ENCODE measurements at places on chromosomes 3 and 15.

- DNase-seq = peak; percentile 12
These were observed 3.7 kb downstream of the NR1D2 start for GRCh38 chr3:23948761-23949160.

- DNase-seq = no peak
These were observed 617.5 kb downstream of the ZPLD1 start for GRCh38 chr3:103052236-103052830.

DNA sequence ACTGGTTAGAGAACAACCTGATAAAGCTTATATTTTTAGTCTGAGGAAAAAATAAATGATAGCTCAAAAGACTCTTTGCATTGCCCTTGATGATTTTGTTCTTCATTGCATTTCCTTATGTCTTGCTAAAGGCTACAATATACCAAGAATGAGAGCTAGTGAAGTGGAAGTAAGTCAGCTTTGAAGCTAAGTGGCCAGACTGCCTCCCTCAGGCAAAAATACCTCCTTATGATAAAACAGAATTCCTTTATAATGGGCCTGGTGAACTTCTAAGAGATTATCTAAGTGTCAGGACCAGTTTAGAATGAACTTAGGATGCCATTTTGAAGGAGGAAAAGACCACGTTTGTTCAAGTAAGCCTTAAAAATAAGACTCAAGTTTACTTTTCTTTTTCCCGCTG lies 678.4 kb downstream of the ROBO2 start:
- no peak for DNase-seq

GRCh38 chr15:44811337-44811736 lies 75.0 kb downstream of the TRIM69 start:
- DNase-seq = no peak

DNA sequence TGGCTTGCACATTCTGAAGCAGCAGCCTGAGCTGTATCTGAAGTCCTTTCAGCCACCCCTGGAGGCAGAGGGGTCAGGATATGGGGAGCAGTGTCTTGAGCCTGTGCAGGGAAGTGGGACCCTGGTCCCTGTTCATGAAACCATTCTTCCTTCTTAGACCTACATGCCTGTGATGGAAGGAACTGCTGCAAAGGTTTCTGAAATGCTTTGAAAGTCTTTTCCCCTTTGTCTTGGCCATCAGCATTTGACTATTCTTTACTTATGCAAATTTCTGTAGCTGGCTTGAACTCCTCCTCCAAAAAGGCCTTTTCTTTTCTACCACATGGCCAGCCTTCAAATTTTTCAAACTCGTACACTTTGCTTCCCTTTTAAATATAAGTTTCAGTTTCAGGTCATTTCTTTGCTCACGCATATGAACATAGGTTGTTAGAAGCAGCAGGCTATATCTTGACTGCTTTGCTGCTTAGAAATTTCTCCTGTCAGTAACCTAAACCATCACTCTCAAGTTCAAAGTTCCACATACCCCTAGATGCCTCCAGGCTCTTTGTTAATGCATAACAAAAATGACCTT lies 62.3 kb downstream of the GALK2 start:
- no peak for DNase-seq

DNA sequence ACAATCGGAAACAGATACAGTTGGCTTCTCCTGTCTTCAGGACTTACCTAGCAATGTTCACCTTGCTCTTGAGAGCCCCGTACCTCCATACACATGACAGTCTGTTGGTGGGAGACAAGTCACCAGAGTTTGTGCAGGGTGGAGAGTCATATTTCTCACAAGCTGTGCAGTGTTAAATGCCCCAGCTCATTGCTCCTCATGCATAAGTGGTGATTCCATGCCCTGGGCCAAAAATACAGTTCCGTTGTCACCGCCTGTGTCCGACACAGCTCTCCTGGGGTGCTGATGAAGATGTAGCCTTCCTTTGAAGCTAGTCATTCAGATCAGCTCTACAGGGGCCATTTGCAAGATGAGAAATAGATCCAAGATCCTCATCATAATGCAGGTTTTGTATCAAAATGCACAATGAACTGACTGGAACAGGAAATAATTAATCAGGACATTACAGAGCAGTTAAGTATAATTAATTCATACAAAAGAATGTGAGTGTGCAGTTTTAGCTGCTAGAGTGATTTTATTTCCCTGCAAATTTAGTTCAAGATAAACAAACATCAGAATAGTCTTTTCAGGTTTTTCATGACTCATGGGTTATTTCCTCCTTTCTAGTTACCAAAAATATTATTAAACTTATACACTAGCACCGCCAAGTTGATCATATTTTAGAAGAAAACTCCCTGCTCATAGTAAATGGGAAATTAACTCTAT lies 66.5 kb downstream of the CD47 start:
- DNase-seq = no peak

DNA sequence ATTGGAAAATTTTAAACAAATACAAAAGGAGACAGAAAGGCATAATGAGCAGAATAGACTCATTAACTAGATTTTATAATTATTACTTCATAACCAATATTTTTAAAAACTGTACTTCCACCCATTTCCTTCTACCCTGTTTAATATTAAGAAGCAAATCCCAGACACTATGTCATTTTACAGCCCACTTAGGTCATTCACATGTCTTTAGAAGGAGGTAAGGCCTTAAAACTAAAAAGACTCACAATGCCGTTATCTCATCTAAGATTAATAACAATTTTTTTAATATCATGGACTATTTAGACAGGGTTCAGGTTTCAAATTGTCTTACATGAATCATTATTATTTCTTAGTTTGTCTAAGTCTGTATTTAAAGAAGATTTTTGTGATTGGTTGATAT lies 217.2 kb downstream of the NFKBIZ start:
- DNase-seq = no peak

- DNase-seq = peak; percentile 34
These were observed 1.1 kb downstream of the GTF2E1 start for GRCh38 chr3:120743556-120744195.

DNA sequence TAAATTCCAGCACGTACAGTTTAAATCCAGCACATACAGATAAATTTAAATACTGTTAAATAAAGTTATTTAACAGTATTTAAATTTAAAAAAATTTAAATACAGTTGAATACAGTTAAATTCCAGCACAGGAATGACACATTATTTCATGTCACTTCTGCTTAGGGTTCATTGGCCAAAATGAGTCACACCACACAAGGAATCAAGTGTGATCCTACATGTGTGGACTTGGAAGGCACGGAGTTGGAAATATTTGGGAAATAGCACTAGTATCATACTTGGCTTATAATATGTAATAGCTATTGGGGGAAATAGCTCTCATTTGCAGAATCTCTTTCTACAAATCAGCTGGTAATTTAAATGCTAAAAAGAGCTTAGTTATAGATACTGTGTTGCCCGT lies 10.6 kb downstream of the RAB7A start:
- DNase-seq = no peak

GRCh38 chr15:65634356-65634755 lies 12.6 kb downstream of the SLC24A1 start:
- DNase-seq = peak; percentile 26

DNA sequence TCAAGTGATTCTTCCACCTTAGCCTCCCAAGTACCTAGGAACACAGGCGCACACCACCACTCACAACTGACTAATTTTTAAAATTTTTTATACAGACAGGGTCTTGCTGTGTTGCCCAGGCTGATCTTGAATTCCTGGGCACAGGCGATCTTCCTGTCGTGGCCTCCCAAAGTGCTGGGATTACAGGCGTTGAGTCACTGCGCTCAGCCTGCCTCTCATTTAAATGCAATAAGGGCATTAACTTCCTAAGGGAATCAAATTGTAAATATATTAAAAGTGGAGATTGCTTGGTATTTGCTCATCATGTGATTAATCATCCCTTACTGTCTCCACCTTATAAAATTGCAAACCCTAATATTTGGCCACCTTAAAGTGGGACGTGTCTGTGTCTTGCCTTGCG lies 65.2 kb downstream of the PGPEP1L start:
- DNase-seq = no peak

GRCh38 chr3:20340324-20340928 lies 154.4 kb upstream of the SGO1 start:
- DNase-seq = peak; percentile 84

GRCh38 chr3:70890020-70890394 lies 577.6 kb upstream of the MDFIC2 start:
- no peak for DNase-seq

GRCh38 chr15:78915341-78916087 lies 29.3 kb downstream of the CTSH start:
- DNase-seq = no peak

- no peak for DNase-seq
These were observed 1233.1 kb downstream of the OTOL1 start for GRCh38 chr3:162729686-162730085.

DNA sequence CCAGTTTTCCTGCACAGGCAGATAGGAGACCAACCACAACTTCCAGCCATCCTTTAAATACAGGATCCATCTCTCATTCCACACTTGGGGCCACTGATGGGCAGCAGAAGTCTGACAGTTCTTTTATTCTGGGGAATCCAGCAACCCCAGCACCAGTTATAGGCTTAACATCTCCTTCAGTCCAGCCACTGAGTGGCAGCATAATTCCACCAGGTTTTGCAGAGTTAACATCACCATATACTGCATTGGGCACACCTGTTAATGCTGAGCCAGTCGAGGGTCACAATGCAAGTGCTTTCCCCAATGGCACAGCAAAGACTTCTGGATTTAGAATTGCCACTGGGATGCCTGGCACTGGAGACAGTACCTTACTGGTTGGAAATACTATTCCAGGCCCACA lies 2.9 kb downstream of the NPAP1 start:
- no peak for DNase-seq

- DNase-seq = no peak
These were observed 8.8 kb upstream of the ANKDD1A start for GRCh38 chr15:64902863-64903262.

- no peak for DNase-seq
These were observed 740 bp upstream of the ZBTB47 start for GRCh38 chr3:42652611-42653302.

GRCh38 chr3:131728898-131729642 lies 226.3 kb upstream of the MRPL3 start:
- DNase-seq = no peak

GRCh38 chr3:76078101-76078500 lies 292.8 kb upstream of the ZNF717 start:
- DNase-seq = no peak

- no peak for DNase-seq
These were observed 208.7 kb downstream of the VGLL3 start for GRCh38 chr3:86782286-86782685.

GRCh38 chr3:37163262-37164015 lies 10.9 kb downstream of the LRRFIP2 start:
- no peak for DNase-seq

DNA sequence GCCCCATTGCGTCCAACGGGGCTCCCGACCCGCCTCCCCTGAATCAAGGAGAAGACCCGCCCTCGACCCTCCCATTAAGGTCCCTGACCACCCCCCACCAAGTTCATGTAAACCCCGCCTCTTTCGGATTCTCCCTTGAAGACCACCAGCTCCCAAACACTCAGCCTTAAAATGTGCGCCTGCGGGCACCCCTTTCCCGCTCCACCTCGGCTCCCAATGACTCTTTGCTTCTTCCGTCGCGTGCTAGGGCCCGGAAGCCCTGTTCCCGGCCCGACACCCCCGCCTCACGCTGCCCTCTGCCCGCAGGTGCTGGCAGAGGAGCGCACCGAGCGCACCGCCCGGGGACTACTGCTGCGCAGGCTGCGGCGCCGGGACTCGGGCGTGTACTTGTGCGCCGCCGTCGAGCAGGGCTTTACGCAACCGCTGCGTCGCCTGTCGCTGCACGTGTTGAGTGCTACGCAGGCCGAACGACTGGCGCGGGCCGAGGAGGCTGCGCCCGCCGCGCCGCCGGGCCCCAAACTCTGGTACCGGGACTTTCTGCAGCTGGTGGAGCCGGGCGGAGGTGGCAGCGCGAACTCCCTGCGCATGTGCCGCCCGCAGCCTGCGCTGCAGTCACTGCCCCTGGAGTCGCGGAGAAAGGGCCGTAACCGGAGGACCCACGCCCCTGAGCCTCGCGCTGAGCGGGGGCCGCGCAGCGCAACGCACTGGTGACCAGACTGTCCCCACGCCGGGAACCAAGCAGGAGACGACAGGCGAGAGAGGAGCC lies 2.7 kb upstream of the LSMEM2 start:
- DNase-seq = no peak
